ENCODE measurements at places on chromosomes 2 and 18. TPM values are rescaled to one million over a fixed set of nuclear protein-coding genes. Genes with fewer than 3 reads are reported as not detected.

DNA sequence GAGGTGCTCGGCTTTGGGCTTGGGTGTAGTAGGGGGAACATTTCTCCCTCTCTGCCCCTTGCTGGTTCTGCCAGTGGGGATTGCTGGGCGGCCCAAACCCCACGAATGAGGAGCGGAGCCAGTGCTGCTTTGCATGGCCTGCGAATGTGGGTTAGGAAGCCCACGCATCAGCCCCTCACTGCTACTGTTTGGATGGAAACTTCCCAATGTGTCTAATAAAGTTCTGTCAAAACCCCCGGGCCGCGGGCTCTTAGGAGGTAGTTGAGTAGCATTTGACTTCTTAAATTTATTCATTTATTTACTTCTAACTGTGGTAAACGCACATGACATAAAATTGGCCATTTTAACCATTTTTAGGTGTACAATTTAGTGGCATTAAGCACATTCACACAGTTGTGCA lies 161.3 kb upstream of the FHL2 start:
- DNase-seq = no peak

DNA sequence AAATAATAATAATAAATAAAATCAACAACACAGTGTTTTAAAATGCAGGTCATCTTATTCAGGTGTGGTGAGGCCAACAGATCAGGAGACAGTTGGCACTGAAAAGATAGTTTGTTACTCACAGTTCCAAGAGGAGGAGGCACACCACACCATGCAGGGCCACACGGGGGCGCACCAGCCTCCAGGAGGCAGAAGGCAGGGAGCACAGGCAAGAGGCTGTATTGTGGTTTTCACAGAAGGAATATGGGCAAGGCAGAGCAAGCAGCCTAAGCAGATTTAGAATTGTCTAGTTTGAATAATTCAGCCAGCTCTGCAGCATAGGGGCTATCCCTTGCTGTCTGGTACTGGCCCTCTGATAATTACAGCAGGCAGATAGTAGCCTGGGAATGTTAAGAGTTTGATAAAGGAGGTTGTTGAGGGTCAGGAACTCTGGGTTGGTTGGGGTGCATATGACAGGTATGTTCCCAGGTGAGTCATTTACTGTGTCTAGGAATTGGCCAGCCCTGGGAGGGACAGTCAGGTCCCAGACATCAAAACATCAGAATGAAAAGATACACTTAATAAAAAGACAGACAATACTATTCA lies 31.3 kb downstream of the KIAA2012 start:
- no peak for DNase-seq

Gene TUBB8B
- not detected for polyA plus RNA-seq

Gene UGT1A10
- not detected for polyA plus RNA-seq
